ENCODE measurements at places on chromosomes 4 and X.

DNA sequence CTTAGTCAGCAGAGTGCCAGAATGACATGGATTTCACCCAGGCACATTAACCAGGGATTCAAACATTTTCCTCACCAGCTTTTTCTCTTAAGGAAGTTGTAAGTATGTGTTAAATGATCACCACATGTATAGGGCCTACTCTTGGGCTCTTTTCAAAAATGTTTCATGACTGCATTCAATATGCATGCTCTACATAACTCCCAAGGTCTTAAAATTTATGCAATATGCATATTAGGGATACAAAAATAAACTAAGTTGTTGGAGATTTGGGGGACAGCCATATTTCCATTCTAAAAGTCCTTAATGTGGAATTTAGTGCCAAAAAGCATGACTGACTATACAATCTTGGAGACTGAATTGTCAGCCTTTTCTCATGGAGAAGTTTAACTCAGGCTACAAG lies 25.0 kb upstream of the TRPC5OS start:
- no peak for DNase-seq

GRCh38 chr4:124596816-124597215 lies 115.7 kb downstream of the ANKRD50 start:
- DNase-seq: no peak

DNA sequence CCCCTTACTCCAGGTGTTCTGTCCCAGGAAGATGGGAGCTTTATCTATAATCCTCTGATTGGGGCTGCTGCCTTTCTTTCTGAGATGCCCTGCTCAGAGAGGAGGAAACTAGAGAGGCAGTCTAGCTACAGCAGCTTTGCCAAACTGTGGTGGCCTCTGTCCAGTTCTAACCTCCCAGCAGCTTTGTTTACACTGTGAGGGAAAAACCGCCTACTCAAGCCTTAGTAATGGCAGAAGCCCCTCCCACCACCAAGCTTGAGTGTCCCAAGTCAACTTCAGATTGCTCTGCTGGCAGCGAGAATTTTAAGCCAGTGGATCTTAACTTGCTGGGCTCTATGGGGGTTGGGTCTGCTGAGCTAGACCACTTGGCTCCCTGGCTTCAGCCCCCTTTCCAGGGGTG lies 394.9 kb upstream of the PABPC5 start:
- DNase-seq: no peak

DNA sequence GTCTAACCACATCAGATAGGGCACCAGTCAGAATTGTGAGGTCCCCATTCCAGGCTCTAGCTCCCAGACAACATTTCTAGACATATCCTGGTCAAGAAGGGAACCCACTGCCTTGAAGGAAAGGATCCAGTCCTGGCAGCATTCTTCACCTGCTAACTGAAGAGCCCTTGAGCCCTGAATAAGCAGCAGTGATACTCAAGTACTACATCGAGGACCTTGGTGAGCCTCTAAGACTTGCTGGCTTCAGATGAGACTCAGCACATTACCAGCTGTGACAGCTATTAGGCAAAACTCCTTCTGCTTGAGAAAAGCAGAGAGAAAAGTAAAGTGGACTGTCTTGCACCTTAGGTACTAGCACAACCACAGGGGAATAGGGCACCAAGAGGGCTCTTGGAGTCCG lies 205.8 kb upstream of the F9 start:
- DNase-seq: no peak

GRCh38 chr4:6450709-6451108 lies 21.7 kb downstream of the PPP2R2C start:
- no peak for DNase-seq

Measured in activated T-cell treated with anti-CD3 and anti-CD28 coated beads, Interleukin-2, amount 50 U/mL, for 1 hour (primary cell).